NCI-H2081 (cell line): ENCODE measurements at places on chromosomes 3 and 15.

- DNase-seq = no peak
These were observed 31.2 kb upstream of the SRGAP3 start for GRCh38 chr3:9280451-9281219.

- no peak for DNase-seq
These were observed 2.7 kb downstream of the UPK1B start for GRCh38 chr3:119175872-119176756.

DNA sequence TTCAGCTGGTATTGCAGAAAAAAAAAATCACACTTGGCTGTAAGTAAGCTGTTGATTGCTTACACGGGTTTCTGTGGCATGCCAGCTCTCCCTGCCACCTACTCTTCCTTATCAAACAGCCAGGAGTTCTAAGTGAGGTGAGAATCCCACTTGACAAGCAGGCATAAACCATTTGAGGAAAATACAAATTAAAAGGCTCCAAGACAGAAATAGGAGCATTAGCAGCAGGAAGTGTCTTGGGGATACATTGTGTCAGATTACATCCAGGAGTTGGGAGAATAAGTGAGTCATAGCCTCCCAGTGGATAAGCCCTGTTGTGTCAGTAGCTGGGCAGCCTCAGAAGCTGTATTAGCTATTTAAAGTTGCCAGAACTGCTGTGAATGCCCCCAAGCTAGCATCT lies 256.0 kb downstream of the CNTN4 start:
- DNase-seq = peak; percentile 6

- no peak for DNase-seq
These were observed 57.0 kb upstream of the MCTP2 start for GRCh38 chr15:94174399-94174802.

GRCh38 chr3:147417551-147418295 lies 8.6 kb downstream of the ZIC1 start:
- no peak for DNase-seq

DNA sequence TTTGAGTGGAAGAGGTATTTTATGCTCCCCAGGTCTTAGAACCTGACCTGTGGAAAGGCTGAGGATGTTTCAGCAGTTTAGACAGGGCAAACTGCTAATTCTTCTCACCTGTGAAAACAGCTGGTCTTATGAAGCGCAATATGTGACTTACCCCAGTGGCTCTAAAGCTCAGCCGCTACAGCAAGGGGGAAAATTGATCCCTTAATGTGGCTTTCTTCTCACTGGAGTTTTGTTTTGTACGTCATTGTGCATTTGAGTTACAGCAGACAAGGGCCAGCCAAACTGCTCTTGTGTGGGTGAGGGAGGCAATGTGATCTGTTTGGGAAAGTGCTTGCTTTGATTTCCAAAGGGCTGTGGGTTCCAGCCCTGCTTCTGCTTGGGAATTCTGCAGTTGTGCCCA lies 293.4 kb upstream of the LRRFIP2 start:
- no peak for DNase-seq

- DNase-seq = no peak
These were observed 26.9 kb downstream of the MKRN2OS start for GRCh38 chr3:12518261-12519028.

DNA sequence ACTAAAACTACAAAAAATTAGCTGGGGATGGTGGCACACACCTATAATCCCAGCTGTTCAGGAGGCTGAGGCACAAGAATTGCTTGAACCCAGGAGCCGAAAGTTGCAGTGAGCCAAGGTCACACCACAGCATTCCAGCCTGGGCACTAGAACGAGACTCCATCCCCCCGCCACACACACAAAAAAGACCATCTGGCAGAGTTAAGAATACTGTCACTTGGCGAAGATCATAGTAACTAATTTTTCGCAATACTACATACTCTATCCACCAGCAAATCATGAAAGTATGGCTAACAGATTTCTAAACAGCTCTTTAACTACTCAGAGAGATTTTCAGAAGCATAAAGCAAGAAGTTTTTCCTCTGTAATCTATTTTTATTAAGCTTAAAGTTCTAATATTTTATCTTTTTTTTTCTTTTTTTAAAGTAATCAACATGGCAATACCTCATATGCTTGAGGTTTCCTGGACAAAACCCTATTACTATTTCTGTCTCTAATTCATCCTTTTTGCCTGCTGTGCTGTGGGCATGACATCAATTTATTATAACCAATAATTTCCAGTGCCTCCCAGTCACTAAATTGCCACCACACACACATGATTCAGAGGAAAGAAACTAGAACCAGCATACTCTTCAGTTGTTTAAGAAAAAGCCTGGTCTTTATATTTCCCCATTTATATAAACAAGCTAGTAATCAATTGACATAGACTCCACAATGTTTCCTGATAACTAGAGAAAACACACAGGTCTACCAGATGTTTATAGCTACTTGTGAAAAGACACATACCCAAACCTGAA lies 46.9 kb downstream of the CHSY1 start:
- DNase-seq = no peak

DNA sequence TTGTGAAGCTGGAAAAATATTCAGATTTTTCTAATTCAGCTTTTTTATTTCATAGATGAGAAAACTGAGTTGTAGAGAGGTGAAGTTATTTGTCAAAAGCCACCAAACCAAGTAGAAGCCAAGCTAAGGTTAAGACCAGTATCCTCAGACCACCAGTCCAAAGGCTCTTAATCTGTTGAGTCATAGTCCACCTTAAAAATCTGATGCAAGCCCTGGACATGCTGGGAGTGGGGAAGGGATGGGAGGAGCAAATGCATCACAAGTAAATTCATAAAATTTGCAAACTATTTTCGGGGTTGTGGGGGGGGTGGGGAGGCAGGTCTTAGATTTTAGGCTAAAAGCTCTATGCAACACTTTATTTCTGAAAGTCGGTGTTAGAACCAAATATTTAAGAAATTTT lies 307.7 kb upstream of the SEMA6D start:
- no peak for DNase-seq

DNA sequence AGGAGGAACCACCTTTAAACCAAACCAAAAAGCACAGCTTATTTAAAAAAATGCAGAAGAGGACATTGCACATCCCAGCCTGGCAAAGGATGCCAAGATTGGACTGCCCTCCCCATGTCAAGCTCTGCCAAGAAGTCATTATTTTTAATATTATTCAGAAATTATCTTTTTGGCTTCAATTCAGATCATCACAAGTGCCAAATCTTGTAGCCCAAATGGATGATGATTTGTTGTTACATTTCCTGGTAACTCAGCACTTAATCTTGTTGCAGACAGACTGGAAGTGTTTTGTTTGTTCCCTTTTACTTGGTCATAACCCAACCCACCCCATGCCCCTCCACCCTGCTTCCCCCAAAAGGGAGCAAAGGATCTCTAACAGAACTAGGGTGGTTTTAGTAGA lies 28.1 kb upstream of the LXN start:
- peak; percentile 8 for DNase-seq

DNA sequence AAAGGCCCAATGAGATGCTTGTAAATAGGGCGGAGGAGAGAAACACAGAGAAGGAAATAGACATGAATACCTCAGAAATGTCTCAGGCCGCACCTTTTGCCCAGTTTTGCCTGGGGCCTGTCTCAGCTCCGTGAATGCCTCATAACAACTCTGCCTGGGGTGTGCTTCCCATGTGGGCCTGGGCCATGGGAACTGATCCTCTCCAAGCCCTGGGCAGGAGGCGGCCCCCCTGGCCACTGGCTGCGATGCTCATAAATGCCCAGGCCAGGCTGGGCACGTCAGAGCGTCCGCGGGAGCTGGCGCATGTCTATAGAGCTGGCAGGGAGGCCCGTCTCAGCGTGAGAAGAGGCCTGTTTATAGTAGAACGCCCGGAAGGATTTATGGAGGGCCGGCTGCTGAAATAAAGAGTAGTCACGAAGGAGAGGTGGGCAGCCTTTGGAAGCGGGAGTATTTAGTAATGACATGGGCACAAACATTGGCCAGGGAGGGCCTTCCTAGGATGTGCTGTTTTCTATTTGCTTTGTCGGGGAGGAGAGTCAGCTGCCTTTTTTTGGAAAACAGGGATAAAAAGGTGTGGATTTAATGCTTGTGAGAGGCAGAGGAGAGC lies 85.9 kb upstream of the IGF1R start:
- DNase-seq = no peak

- DNase-seq = no peak
These were observed 27.7 kb downstream of the CCDC13 start for GRCh38 chr3:42745291-42745745.

- DNase-seq = peak; percentile 58
These were observed 37.8 kb upstream of the SPTSSB start for GRCh38 chr3:161409069-161409468.

DNA sequence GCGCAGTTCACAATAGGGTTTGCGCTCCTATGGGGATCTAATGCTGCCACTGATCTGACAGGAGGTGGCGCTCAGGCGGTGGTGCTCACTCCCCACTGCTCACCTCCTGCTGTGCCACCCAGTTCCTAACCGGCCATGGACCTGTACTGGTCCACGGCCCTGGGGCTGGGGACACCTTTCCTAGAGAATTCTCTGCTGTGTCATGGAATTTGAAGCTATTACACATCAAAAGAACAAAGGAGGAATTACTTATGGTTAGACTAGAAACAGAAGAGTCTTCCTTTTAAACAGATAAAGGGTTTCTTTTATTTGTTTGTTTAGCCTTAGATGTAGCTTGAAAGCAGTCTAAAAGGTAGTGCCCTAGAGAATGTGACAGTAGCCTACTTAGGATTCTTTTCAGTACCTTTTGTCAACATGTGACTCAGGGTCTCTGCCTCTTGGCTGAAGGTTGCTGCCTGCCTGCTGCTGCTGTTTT lies 50.3 kb downstream of the PAK2 start:
- no peak for DNase-seq

DNA sequence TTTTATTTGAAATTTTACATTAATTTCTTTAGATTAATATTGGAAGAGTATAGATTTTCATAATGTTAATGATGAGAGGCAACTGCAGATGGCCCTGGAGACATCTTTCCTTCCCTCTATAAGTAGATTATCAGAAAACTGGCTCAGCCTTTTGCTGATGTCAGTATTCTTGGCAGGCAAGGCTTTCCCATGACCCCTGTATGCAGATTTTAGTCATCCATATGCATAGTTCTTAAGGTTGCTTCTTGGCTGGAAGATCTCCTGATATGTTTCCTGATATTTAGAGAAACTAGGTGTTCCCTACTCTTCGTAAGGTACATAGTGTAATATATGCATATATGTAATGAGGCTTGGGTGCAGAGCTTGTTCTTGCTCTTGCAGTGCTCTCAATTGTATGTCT lies 911.4 kb downstream of the EPHA3 start:
- DNase-seq = no peak

DNA sequence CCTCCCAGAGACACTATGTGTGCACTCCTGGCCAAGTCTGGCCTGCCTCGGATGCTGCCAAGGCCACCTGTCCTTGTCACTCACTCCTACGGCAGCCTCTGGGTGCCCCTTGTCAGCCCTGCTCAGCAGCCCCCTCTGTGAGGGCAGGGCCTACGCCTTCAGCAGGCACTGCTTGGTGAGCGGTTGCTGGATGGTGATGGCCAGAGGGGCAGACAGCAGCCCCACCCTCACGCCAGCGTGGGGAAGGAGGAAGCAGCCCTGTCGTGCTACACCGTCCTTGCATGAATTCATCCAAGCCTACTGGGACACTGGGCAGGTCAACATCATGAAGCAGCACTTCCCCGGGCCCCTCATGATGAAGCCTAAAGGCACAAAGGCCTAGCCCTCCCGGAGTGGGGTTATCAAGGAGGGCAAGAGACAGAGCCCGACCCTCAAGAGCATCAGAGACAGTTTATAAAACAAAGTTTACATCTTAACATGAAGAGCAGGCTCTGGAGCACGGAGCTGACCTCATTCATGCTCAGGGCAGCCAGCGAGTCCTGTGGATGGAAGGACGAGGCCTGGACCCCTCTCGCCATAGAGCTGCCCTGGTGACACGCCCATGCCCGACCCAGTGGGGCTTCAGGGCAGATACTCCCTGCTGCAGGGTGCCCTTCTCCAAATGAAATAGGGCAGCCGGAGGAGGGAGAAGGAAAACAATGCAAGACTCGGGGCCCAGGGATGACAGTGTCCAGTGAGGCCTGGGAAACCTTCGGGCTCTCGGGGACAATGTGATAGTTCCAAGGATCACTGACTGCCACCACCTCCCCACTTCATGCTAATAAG lies 25.3 kb downstream of the CHDH start:
- DNase-seq = no peak

DNA sequence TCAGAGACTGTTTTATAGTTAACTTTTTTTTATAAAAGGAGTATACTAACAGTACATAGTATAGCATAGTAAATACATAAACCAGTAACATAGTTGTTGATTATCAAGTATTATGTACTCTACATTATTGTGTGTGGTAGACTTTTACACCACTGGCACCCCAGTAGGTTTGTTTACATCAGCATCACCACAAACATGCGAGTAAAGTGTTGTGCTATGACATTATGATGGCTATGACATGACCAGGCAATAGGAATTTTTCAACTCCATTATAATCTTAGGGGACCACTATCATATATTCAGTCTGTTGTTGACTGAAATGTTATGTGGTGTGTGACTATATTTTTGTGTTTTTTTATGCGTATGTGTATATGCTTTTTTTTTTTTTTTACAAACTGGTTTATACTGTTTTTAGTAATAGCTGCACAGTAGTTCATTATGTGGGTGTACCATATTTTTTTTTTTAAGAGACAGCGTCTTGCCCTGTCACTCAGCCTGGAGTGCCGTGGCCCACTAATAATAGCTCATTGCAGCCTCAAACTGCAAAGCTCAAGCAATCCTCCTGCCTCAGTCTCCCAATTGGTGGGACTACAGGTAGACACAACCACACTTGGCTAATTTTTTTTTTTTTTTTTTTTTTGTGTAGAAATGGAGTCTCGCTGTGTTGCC lies 1.9 kb downstream of the CAPN7 start:
- no peak for DNase-seq

DNA sequence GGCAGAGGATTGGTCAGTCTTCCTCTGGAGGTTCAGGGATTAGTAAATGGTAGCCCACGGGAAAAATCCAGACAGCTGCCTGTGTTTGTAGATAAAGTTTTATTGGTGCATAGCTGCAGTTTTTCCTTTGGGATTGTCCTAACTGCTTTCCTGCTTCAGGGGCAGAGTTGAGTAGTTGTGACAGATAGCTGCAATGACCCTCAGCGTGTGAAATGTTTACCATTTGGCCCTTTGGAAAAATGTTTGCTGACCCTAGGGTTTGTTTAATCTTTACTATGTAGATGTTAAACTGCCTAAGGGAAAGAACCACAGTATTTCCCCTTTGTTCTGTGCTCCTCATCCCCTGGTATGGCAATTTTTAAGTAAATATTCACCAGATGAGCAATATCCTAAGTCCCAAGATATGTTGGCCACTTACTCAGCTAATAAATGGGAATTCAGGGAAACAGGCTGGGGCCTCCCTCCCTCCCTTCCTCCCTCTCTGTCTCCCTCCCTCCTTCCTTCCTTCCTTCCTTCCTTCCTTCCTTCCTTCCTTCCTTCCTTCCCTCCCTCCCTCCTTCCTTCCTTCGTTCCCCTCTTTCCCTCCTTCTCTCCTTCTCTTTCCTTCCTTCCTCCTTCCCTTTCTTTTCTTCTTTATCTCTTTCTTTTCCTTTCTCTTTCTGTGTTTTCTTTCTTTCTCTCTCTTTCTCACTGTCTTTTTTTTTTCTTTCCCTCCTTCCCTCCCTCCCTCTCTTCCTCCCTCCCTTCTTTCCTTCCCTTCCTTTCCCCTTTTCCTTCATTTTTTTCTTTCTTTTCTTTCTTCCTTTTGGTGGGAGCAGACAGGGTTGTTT lies 234.6 kb upstream of the BHLHE40 start:
- no peak for DNase-seq
